Uterus (tissue), 4 donors: ENCODE measurements at places on chromosomes 13 and 19.

GRCh38 chr19:50328224-50328872 lies 829 bp downstream of the KCNC3 start:
- no peak for DNase-seq

DNA sequence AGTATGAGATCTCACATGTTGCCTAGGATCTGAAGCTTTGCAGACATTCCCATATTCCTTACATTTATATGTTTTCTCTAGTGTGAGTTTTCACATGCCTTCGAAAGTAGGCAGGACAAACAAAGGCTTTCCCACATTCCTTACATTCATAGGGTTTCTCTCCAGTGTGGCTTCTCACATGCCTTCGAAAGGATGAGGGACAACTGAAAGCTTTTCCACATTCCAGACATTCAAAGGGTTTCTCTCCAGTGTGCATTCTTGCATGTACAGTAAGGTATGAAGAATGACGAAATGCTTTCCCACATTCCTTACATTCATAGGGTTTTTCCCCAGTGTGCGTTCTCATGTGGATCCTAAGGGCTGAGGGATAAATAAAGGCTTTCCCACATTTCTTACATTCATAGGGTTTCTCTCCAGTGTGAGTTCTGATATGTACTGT lies 14.2 kb downstream of the ZNF699 start:
- DNase-seq = no peak

DNA sequence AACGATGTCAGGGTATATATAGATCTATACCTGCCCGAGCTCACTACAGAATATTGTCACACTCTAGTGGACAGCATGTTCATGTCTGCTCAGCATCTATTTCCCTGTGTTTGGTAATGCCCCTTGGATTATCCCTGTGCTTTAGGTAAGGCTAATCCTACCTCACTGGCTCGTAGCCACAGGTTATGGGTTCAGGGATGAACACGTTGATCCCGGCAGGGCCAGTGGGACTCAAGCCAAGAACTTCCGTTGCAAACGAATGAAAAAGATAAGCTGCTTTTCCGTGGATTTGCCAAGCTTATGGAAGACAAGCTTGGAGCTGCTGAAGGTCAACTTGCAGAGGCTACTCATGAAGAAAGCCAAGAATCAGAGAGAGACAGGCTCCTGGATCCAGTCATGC lies 400.0 kb upstream of the TSHZ3 start:
- no peak for DNase-seq

GRCh38 chr13:94987081-94987480 lies 274.7 kb upstream of the SOX21 start:
- DNase-seq = no peak

DNA sequence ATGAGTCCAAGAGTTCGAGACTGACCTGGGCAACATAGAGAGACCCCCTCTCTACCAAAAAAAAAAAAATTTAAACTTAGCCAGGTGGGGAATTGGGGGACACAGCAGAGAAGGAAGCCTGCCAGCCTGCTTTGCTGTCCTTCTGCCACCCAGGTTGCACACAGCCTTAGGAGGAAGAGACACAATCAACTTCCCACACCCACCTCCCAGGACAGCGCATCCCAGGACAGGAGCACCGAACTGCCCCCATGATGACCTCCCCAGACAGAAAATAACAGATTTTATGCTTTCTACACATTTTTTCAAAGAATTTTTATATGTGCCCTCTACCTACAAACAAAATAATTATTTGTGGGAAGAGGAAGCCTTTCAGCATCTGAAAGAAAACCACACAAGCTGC lies 126.0 kb upstream of the ZNF507 start:
- DNase-seq = no peak

DNA sequence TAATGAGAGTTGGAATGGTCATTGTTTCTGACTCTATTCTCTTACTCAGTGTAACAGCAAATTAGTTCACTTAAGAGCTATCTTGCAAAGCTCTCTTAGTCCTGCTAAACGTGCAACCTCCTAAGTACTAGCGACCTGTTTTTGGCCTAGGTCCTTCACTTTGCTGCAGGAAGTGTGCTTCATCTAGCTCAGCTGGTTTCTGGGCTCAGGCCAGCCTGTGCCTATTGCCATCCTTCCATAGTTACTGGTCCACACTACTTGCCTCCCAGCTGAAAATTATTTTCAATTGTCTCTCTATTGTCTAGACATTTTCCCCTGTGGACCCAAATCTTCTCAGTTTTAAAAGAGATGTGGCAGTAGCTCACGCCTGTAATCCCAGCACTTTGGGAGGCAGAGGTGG lies 561.3 kb downstream of the FGF9 start:
- DNase-seq = no peak

DNA sequence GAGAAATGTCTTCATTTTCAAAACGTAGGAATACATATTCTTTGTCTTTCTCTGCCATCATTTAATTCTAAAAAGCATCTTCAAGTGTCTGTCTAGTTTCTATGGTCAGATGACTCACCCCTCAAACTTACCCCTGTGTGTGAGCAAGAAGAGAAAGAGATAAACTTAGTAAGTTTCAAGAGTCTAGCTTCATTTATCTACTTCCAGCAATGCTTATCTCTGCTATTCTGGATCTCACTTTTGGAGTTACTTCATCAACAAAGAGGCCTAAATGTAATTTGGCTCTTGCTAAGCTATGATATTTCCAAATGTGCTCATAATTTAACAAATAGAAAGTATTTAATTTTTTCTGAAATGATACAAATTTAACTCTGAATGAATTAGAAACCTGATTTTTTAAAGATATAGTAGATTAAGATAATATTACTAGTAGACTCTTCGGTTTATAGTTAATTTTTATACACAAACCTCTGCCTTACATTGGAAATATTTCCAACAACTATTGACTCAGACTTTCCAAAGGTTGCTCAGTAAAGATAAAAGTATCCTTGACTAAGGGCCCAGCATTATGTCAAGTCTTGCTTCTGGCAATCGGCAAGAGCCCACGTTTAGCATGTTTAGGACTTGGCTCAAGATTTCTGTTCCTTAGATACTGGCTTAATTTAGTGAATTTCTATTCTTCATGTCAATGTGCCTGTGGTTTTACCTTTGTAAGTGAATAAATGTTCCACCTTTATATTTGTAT lies 1511.0 kb upstream of the SLC10A2 start:
- no peak for DNase-seq

DNA sequence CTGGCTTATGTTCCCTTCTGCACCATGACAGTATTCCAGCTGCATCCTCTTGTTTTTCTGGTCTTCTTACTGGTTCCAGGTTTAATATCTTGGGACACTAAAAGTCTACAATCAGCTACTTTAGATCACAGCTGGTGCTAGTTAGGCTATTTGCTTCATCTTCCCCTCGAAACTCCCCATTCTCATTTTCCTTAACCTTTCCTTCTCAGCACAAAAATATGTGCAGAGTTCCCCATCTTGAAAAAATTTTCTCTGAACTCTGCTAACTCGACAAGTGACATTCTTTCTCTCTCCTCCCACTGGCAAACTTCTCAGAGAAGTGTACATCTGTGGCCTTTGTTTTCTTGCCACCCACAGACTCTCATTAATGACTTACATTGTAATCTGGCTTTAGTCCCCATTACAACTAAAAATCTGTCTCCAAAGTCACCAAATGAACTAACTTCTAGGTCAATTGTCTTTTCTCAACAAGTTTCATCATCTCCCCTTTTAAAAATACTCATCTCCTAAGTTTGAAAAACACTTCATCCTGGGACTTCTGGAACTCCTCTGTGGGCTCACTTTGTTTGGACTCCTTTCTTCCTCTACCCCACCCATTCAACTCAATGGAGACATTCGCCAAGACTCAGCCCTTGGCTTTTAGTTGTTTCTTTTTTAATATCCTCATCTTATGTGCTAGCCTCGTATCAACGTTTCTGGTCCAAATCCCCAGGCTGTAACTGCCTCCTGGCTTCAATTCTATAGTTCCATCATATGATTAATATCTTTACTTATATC lies 7.1 kb upstream of the KL start:
- DNase-seq = no peak

DNA sequence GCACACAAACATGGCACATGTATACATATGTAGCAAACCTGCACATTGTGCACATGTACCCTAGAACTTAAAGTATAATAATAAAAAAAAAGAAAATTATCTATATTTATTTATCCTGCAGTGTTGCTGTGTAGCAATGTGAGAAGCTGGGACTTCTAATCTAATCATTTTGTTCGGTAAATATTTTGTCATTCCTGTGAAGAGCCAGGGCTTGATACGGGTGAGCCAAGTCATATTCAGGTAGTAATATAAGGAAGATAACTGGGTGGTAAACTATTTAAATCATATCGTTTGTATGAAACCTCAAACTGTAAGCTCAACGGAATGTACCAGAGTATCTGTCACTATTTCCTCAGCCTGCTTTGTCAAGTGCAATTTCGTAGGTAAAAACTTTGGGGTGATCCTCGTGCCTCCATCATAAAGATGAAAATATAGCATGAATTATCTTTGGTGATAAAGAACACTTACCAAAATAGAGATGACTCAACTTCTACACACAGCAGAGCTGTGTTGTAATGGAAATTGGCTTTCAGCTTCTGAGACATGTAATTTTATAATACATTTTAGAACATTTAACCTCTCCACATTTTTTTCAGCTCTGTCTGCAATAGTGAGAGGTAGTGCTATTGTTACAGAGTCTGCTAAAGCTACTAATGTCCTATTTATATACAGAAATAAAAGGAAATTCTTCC lies 92.9 kb downstream of the PCDH9 start:
- no peak for DNase-seq

DNA sequence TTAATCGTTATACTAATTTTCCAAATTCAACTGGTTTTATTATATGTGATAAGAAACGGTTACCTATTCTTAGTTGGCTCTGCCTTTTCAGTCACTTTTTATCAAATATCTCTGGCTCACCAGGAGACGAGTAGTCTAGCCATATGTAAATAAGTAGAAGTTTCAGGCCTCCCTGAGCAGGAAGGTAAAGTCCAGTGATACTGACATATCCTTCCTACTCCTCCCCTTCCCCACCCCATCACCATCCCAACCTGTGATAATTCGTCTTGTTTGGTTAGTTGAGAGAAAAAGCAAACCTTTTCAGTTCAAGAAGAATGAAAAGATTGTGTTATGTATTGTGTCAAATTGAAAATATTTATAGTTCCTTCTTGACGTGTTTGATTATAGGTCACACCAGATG lies 53.9 kb downstream of the TM9SF2 start:
- DNase-seq = no peak

DNA sequence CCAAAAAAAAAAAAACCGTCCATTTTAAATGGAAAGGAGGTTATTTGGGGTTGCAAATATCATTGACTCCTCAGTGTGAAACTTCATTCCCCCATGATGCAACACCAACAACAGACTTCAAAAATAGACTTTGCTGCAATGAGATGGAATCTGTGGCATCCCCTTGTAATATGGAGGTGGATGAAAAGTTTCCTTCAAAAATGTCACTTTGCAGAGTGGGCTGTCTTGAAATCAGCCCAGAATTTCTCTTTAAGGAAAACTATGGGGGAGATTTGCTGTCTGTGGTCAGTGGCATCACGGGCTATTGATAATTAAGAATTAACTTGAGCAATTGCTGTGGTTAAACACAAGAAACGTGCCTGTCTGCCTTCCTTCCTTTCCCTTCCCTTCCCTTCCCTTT lies 1.5 kb downstream of the GPR18 start:
- DNase-seq = no peak

GRCh38 chr13:30572859-30573275 lies 44.9 kb upstream of the USPL1 start:
- DNase-seq = no peak

DNA sequence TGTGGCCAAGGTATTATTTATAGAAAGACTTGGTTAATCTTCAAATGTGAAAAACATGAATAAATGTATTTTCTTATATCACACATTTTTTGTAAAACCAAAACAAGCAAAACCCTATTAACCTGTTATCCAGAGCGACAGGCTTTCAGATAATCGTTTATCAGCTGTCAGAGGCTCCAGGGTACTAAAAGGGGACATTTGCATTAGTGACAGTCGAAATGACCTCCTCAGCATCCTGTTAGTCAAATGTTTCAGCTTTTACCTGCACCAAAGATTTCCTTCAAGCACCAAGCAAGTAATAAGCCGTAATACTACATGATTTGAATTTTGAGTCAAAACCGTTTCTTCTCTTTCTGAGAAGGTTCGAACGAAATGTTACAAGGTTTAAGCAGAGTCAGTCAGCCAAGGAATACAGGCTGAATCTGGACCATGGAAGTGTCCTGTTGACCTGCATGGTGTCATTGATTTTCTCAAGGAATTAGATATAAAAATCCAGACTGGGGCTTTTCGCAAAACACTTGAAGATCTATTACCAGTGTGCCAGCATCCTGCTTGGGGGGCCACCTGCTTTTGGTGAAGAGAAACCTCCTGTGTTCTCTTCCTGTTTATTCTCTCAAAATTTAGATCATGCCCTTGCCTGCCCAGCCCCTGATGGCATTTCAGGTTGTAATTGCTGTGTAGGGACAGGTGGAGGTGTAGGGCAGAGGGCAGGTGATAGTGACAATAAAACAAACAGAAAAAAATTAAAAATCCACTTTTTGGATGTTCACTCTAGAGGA lies 11.3 kb upstream of the RFC3 start:
- DNase-seq = no peak

DNA sequence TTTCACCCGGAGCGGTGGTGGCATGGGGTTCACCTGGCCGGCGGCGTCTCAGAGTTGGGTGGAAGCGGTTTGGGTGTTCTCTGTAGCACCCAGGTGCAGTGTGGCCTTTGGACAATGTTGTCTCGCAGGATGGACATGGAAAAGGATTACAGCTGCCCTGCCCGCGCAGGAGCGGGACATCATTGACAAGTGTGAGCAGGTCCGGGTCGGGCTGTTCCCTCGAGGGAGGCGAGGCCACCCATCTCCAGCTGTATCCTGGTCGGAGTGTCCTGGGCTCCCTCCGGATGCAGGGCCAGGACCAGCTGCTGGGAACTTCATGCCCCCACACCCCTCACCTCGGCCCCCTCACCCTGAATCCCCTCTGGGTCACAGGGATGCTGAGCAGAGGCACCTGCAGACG lies 7.8 kb upstream of the ZNF14 start:
- no peak for DNase-seq

DNA sequence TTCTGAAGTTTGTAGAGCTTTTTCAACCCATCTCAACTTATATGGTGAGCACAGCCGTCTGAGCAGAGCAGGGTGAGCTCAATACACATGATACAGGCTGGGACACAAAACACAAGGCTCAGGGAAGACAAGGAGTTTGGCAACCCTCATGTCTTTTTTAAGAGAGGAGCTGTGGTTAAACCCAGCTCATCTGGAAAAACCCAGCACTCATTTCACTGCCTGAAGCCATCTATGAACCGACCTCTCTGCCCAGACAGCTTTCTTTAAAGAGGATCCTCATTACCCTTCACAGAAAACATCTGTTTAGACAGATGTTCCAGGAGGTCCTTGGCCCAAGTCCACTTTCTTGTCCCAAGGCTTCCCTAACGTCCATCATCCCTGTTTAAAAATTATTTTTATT lies 170.0 kb upstream of the TSHZ3 start:
- DNase-seq = no peak

DNA sequence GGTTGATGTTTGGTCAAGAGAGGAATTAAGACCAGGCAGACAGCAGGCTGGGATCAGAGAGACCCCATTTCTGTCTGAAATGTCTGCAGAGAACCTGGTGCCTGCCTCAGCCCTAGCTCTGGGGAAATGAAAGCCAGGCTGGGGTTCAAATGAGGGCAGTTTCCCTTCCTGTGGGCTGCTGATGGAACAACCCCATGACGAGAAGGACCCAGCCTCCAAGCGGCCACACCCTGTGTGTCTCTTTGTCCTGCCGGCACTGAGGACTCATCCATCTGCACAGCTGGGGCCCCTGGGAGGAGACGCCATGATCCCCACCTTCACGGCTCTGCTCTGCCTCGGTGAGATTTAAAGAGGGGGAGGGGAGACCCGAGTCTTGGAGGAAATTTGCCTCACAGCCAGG lies at the start of gene LILRB4:
Gene LILRB4 (plus strand): TSS at position 256 of the 400 bp plus-strand sequence. CDS start 49 bp downstream, at position 305.
- no peak for DNase-seq
